ENCODE measurements at places on chromosomes 5 and 9.

- DNase-seq, result no peak
Observed at GRCh38 chr5:124421584-124421983, 324.9 kb downstream of the ZNF608 start.

GRCh38 chr5:82664732-82665131 lies 386.6 kb upstream of the RPS23 start:
- DNase-seq, result peak; percentile 35

GRCh38 chr9:88645172-88645878 lies 110.3 kb downstream of the NXNL2 start:
- DNase-seq, result no peak

DNA sequence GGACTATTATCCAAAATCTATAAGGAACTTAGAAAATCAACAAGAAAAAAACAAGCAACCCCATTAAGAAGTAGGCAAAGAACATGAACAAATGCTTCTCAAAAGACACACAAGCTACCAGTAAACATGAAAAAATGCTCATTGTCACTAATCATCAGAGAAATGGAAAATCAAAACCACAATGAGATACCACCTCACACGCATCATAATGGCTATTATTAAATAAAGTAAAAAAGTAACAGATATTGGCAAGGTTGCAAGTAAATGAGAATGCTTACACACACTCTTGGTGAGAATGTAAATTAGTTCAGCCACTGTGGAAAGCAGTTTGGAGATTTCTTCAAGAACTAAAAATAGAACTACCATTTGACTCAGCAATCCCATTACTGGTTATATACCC lies 167.0 kb upstream of the DMRTA1 start:
- DNase-seq, result no peak

GRCh38 chr9:134328841-134329575 lies 2.8 kb downstream of the RXRA start:
- DNase-seq, result no peak

DNA sequence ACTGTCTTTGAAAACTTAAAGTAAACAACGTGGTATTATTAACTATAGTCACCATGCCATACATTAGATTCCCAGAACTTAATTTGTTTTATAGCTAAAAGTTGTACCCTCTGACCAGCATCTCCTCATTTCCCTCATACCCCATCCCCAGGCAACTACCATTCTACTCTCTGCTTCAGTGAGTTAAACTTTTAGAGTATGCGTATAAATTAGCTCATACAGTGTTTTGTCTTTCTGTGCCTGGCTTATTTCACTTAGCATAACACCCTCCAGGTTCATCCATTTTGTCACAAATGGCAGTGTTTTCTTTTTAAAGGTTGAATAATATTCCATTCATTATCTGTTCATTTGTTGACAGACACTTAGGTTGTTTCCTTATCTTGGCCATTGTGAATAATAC lies 14.2 kb downstream of the COMMD10 start:
- DNase-seq, result no peak

GRCh38 chr5:17216176-17216973 lies 1.1 kb upstream of the BASP1 start:
- peak; percentile 66 for DNase-seq

DNA sequence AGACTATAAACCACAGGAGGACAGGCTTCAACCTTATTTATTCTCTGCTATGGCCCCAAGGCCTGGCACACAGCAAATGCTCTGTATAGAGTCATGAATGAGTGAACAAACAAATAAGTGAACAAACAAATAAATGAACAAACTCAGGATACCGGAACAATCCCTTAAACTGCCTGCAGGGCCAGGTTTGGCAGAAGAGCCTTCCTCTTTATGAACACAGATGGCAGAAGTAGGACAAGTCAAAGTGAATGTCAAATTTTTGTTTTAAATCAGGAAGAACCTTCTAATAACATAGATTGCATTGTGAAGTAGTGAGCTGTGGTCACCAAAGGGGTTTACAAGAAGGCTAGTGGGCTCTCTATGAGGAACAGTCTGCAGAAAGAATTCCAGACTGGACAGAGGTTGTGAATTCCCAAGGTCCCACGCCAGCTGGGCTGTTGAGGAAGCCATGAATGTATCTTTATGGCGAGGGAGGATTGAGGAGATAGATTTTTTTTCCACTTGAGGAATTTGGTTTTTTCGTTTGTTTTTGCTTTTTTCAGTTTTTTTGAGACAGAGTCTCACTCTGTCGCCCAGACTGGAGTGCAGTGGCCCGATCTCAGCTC lies 30.3 kb upstream of the STING1 start:
- no peak for DNase-seq

- no peak for DNase-seq
Observed at GRCh38 chr9:105978336-105978735, 284.0 kb downstream of the TMEM38B start.

Data from erythroblast (primary cell).